Substantia nigra (tissue), 51 donors: ENCODE measurements at places on chromosomes 12 and 14.
A peak's percentile ranks its signal among the peaks of the same experiment; 100 is the strongest.

GRCh38 chr14:89236851-89237250 lies 180.2 kb downstream of the FOXN3 start:
- no peak for DNase-seq

GRCh38 chr14:89382901-89383845 lies 33.9 kb downstream of the FOXN3 start:
- no peak for DNase-seq

- no peak for DNase-seq
Observed at GRCh38 chr12:55679691-55680090, 28.0 kb downstream of the ITGA7 start.

DNA sequence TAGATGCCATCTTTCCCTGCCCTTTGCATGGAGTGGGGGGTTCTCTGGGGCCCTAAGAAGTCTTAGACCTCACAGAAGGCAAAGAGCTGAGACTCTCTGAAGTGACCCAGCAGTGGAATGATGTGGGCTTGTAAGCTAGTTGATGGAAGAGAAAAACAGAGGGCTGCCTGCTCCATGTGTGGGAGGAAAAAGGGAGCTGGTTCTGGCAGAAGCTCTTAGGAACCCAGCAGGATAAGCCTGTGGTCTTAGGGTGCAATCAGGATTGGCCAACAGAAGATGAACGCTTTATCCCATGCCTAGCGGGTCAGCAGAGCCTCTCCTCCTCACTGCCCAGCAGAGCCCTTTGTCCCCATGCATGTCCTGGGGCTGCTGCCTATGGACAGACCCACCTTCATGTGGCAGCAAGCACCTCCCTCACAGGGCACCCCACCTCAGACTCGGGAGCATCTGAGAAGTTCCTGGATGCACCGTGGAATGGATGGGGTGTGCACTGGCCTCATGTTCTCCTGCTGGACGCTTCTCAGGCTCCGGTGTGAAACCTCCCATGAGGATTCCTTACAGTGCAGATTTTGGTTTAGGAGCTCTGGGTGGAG lies 152.7 kb downstream of the ADGRD1 start:
- DNase-seq, result no peak

DNA sequence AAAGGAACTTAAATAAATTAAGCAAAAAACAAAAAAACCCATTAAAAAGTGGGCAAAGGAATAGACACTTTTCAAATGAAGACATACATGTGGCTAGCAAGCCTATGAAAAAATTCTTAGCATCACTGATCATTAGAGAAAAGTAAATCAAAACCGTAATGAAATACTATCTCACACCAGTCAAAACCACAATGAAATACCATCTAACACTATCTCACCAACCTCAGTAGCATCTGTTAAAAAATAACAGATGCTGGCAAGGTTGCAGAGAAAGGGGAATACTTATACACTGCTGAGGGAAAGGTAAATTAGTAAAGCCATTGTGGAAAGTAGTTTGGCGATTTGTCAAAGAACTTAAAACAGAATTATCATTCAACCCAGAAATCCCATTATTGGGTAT lies 381.1 kb downstream of the FLRT2 start:
- no peak for DNase-seq

DNA sequence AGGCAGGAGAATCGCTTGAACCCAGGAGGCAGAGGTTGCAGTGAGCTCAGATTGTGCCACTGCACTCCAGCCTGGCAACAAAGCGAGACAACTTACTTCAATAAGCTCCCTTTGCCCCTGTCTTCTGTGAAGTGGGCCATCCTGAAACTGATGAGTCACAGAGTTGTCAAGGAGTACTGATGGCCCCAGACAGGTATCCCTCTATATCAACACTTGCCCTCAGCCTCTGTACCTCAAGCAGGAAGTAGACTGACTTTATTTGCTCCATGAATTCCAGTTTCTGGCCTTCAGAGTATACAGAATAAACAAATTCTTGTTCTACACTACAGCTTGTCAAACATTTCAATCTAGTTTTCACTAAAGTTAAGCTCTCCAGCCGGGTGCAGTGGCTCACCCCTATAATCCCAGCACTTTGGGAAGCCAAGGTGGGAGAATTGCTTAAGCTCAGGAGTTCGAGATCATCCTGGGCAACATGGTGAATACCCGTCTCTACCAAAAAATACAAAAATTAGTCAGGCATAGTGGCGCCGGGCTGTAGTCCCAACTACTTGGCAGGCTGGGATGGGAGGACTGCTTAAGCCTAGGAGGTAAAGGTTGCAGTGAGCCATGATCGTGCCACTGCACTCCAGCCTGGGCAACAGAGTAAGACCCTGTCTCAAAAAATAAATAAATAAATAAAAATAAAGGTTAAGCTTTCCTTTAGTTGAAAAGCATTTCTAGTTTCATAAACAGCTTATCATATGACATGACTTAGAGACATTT lies 16.4 kb upstream of the LRP10 start:
- no peak for DNase-seq

DNA sequence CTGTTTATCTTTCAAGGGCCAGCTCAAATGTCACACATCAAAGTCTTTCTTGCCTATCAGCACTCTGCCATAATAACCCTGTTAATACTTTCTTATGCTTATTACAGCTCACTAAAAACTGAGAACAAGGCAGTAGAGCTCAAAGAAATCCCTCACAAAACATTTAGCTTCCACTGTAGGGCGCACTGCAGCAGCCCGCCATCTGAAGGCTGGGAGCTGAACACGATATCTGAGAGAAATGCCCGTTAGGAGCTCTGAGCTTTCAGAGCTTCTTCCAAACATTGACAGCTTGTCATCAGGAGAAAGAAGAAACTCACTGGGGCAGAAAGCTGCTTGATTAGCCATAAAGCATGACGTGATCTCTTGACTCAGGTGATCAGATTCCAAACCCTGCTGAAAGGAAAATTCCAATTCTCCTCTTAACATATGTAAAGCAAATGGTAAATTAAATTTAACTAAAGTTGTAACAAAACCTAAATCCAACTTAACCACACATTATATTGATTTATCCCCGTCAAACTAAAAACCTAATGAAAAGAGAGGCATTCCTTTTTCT lies 175.7 kb downstream of the C12orf50 start:
- DNase-seq, result no peak

GRCh38 chr14:28656704-28657255 lies 109.8 kb upstream of the FOXG1 start:
- DNase-seq, result no peak

DNA sequence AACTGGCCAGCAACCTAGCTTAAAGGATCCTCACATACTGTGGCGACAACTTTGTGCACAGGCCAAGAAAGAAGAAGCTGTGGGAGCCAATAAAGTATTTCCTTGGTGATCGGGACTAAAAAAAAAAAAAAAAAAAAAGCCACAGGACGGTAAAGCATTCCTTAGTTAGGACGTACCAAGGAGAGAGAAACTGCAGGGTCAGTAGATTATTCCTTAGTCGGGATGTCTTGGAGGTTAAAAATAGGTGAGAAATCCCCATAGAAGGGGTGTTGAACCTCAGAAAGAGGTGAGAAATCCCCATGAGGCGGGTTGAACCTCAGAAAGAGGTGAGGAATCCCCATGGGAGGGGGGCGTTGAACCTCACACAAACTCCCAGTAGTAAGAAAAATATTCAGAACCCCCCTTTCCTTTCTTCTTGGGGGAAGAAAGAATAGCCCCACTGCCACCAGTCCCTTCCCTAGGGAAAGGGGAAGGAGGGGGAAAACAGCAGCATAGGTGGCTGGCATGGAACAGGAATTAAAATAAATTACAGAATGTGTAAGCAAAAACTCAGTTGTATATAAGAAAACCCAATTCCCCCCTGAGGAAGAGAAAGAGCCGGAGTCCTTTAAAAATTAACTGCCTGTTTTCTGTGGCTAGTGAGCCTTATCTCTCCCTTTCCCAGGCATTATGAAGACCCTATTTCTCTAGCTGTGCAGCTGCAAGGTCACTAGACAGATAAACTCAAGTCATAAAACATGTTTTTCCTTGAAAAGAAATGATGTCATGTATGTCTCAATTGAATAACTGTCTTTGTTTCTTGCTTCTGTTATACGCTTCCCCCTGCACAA lies 26.8 kb downstream of the KLRK1 start:
- DNase-seq, result no peak

DNA sequence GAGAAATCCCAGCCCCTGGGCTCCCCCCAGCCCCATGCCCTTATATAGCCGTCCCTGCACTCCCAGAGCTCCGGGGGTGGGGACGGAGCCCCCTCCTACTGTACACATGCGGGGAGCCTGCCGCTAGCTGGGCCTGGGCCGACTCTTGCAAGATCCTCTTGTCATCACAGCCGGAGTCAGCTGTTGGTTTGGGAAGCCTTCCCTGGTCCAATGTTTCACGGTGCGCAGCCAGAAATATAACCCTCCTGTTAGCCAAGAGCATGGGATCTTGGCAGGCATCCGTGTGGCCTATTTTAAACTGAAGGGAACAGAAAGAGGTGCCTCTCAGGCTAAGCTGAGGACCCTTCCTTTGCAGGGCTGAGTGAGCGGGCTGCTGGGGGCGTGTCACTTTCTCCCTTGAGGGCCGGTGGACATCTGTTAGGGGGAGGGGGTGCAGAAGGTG lies 175.3 kb downstream of the TSPAN9 start:
- DNase-seq, result peak; percentile 9

DNA sequence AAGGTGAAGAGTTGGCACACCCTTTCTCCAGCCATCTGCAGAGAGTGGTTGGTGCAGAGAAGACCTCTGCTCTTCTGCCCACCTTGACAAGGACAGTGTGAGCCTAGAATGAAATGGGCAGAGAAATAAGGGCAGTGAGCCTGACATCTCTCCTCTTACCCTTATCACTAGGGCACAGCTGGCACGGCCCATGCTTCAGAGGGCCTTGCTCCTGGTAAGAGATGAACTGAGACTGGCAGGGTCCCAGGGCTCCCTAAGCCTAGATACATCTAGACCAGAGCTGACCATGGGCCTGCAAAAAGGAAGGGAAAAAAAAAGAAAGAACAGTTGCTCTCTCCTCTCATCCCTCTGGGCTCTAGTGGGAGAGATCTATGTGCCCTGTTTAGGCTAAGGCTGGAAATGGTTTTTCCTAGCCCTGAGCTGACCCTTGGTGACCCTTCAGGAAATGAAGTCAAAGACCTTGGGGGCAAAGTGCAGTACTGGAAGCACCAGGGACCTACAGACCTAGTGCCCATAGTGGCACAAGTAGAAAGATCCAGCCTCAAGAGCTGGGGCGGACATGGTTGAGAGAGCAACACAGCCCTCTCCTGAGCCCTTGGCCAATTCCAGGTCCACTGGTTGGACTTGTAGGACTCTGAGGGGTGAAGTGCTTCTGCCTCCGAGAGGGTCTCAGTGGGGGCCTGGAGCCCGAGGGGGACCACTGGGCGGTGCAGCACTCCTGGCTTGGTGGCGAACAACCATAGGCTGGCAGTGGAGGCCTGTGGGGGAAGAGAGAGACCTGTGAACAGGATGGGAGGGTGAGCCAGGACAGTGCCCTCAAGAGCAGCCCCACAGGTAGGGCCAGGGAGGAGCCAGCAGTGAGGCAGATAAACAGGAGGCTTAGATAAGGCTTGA lies 22.0 kb downstream of the PRPF40B start:
- DNase-seq, result no peak

DNA sequence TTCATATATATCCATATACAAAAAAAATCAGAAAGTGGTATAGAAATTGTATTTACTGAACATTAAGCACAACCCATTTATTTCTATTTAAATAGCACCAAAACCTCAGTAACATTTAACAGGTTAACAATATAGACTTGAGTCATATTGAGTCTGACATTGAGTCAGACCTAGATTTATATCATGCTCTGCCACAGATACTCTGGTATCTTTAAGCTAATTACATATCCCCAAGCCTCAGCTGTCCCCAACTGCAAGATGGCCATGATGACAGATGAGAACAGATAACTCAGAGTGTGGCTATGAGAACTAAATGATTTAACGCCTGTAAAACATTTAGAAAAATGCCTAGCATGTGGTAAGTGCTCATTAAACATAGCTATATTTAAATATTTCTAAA lies 40.3 kb downstream of the IFNG start:
- no peak for DNase-seq

- DNase-seq, result no peak
Observed at GRCh38 chr14:72478471-72478893, 415.4 kb downstream of the DPF3 start.

DNA sequence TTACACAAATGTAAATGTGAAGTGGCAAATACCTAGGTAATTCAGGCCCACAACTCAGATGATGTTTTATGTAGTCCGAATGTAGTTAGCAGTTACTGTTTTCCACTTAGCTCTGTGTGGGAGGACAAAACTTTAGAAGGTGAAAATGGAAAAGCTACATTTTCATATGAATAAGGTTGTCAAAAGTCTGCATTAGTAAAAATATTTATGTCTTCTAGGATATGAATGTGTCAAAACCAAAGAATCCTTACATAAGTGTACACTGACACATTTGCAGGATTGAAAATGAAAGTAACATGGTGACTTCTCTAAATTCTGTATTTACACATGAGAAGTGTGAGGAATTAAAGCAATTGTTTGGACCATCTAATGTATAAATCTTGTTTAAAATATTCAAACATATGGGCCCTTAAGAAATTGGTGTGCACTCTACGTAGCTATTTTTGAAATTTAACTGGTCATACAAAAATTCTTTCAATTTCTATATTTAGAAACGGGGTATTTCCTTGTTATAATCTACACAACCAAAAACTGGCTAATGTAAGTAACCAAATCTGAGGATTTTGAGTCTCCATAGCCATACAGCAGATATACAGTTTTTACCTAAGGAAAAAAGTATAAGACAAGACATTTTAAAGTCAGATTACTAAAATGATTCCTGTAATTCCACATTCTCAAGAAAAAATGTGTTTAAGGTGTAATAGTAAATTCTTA lies 5.4 kb downstream of the CDKN1B start:
- no peak for DNase-seq

- DNase-seq, result no peak
Observed at GRCh38 chr12:130982565-130983225, 29.0 kb downstream of the ADGRD1 start.

- no peak for DNase-seq
Observed at GRCh38 chr12:108964371-108965352, 56.2 kb downstream of the SVOP start.

GRCh38 chr14:90406384-90406798 lies 9.6 kb downstream of the CALM1 start:
- DNase-seq, result no peak

- DNase-seq, result no peak
Observed at GRCh38 chr12:77152623-77153193, 87.3 kb upstream of the E2F7 start.

GRCh38 chr12:10207136-10207535 lies 5.5 kb upstream of the GABARAPL1 start:
- no peak for DNase-seq

GRCh38 chr14:63006531-63006930 lies 38.7 kb downstream of the KCNH5 start:
- no peak for DNase-seq

- no peak for DNase-seq
Observed at GRCh38 chr12:49339464-49339861, 2.5 kb upstream of the C1QL4 start.

GRCh38 chr12:72236071-72236705 lies 36.0 kb upstream of the TRHDE start:
- DNase-seq, result no peak

- no peak for DNase-seq
Observed at GRCh38 chr14:68800390-68800789, 7.5 kb upstream of the ZFP36L1 start.

- no peak for DNase-seq
Observed at GRCh38 chr12:23399402-23399933, 550.0 kb downstream of the SOX5 start.
